ENCODE measurements at places on chromosomes 6 and 20.

- no peak for DNase-seq
Observed at GRCh38 chr20:51725584-51726176, 42.5 kb downstream of the ATP9A start.

DNA sequence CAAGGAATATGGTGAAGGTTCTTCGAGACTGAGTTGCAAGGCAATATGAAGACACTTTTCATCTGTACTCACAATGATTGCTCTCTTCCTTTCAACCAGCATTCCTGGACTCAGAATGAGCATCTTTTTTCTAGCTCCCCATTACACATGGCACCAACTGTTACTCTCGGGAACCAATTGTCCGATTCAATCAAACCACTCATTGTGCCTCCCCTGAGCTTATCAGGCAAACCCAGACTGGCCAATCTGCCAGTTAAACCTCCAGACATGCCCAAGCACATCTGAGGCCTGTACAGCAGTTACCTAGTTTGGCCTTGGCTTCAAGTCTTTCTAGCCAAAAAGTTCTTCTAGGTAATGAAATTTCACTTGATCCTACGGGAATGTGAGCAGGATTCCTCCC lies 164.1 kb downstream of the ID4 start:
- DNase-seq, result no peak

DNA sequence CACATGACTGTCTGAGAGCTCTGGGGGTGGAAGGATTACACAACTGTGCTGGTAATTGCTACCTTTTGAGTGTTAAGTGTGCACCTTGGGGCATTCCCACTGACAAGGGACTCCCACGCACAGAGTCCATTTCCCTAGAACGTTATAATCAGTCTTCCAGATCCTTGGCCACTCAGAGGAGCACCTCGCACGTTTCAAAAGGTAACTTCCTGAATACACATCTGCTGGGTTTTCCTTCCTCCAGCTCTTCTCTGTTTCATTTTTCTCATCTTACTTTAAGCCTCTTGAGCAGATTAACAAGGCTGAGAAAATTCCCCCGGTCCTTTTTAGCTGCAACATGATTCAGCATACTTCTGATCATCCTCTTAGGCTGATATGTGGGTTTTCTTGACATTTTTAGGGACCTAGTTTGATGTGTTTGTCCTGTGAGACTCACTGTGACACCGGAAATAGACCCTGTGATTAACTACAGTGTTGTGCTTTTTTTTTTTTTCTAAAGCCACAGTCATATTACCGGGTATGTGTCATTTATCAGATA lies 98.4 kb upstream of the DUSP22 start:
- no peak for DNase-seq

GRCh38 chr6:134026597-134026996 lies 25.8 kb downstream of the SLC2A12 start:
- DNase-seq, result peak; percentile 15

GRCh38 chr6:100657678-100658330 lies 193.1 kb upstream of the SIM1 start:
- DNase-seq, result no peak

DNA sequence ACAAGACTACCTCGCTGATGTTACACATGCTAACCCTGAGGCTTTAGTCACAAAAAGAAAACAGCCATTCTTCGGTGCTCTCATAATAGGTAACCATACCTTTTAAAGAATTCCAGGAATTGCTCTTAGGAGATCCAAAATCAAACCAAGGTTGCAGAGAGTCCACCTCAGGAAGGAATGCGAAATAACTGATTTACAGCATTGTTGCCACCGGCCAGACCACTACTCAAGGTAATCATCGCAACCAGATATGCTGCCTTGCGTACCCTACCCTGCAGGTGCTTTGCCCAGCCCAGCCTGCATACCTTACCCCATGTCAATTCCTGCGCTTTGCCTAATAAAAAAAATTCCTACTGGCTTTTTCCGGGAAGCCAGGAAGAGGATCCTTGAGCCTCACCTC lies 27.0 kb downstream of the NUP153 start:
- no peak for DNase-seq

GRCh38 chr6:118913161-118913560 lies 19.2 kb downstream of the ASF1A start:
- DNase-seq, result no peak

- no peak for DNase-seq
Observed at GRCh38 chr20:7272512-7272911, 505.0 kb downstream of the BMP2 start.

DNA sequence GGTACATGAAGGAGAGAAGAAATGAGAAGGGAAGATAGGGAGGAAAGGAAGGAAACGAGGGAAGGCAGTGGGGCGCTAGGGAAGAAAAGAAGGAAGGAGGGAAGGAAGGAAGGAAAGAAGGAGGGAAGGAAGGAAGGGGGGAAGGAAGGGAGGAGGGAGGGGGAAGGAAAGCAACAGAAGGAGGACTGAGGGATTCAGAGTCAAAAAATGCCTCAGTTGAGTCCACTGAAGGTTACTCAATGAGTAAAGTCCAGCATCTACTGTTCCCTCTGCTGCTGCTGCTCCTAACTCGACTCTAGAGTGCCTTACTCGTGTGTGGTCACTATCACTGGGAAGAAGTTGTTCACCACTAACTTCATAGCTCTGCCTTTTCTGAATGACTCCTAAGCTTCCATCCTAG lies 33.8 kb downstream of the PHACTR1 start:
- no peak for DNase-seq

- DNase-seq, result no peak
Observed at GRCh38 chr20:1825938-1826445, 69.2 kb upstream of the SIRPA start.

DNA sequence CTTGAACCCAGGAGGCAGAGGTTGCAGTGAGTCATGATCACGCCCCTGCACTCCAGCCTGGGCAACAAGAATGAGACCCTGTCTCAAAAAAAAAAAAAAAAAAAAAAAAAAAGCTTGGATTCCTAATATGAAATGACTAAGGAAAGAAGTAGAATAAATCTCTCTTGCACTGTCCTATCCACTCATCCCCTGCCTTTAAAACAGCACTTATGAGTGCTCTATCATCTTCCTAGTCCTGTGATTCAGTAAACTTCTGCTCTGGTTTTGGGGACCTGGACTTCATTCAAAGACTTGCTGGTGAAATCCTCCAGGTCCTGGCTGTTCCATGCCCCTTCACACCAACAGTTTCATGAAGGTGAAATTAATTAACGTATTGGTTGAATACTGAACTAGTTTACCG lies 29.6 kb downstream of the TNFAIP3 start:
- no peak for DNase-seq

DNA sequence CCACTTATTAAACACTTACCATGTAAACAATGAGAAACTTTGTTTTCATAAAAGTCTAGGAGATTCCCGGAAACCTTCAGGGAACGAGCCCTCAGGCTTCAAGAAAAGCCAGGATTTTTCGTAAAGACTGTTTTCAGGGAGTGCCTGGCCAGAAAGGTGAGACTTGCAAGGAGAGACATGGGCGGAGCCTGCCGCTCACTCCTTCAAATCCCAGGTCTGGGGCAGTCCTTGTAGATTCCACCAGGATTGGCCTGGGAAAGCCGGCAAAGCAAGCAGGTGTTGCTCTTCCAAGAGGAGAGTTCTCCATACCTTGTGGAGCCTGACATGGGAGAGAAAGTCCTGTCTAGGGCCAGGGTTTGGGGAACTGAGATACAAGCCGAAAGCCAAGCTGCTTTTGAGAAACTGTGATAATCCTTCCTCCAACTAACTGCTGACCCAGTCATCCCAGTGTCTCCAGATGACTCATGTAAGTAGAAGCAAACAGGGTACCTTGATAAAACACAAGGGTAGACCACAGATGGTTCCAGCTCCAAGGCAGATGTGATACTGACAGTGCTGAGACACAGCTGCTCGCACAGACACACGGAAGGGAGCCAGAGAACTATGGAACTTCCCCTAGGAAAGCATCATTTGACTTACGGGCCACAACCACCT lies 69.4 kb upstream of the NAA20 start:
- peak; percentile 76 for DNase-seq

GRCh38 chr6:35411066-35411465 lies 41.1 kb upstream of the FANCE start:
- DNase-seq, result no peak

DNA sequence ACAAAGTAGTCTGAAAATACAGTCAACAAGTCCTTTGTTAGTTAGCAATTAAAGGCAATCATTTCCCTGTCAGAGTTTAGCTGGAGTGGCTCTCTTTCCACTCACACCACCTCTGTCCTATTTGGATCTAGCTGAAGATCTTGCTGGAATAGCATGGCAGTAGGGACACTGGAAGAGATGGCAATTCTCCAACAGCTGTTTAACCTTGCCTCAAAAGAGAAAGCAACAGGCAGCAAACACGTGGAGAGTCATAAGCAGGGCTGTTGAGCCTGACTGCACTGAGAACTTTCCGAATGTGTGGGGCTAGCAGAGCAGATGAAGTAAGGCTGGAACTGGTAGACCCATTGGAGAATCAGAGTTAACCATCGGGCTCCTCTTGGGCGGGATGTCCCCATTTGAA lies 38.0 kb upstream of the PRSS35 start:
- no peak for DNase-seq

DNA sequence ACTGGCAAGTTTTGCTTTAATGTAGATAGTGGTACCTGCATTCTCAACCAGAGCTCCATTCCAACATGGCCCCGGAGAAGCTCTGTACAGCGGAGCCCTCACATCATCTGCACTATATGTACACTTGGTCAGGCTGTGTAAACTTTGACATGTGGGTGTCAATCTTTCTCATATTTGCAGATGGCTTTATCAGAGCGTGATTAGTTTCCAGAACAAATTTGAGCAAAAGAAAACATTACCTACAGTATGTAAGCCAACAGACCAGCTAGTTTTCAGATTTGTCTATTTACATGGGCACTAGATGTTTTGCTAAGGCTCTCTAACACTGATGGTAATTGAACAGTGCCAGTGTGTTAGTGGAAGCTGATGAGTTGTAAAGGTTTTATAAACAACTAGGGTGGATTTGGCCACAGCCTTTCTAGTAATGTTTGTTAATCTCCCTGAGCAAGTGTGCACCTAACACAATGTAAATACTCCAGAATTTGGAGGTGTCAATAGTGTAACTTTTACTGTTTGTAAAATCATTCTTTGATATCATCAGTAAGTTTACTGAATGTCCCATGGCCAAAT lies 131.8 kb downstream of the FOXA2 start:
- DNase-seq, result no peak

Data from non-pigmented ciliary epithelial cell (primary cell).